T47D (cell line): ENCODE measurements at places on chromosomes 11 and 22.

DNA sequence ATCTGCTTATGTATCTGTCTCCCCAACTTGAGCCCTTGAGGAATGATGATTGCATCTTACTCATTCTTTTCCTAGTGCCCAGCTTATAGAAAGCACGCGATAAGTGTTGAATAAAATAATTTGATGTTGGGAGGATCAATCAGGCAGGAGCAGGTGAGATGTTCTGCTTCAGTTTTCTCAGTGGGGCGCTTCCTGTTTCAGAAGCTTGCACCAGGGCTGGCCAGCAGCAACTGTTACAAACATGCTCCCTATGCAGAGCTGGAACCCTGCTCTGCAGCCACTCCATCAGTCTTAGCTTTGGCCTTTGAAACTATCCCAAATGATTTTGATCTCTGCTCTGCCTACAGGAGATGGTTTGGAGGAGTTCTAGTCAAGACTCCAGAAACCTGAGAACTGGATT, 3.9 kb downstream of the ENDOD1 start:
- no peak for DNase-seq

GRCh38 chr11:114215428-114215827, 80.8 kb upstream of the NNMT start:
- no peak for DNase-seq

DNA sequence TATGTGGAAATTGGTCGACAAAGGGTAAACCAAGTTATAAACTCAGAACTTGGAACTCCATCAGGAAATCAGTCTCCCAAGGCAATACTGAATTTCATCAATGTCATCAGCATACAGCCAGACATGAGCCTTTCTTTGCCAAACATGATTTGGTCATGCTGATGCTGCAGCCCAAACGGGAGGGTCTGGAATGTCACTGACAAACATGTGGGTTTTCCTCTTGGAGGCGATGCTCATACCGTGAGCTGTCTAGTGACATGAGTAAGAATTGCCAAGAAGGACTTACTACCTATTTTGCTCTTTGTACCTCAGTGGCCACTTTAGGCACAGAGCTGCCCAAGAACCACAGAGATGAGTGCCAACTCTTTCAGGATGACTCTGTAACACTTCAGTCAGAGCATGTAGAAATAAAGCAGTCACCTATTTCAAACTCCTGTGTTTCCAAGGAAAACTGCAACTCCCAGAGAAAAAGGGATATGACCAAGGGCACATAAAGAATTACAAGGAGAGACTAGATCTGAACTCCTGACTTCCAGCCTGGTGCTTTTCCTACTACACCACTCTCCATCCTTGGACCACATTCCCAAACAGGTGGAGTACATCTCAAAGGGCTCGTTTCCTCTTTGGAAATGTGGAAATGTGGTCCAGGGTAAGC, 24.3 kb upstream of the MRGPRX2 start:
- DNase-seq: no peak

- no peak for DNase-seq
Observed at GRCh38 chr11:68661697-68662603, 22.4 kb upstream of the GAL start.

DNA sequence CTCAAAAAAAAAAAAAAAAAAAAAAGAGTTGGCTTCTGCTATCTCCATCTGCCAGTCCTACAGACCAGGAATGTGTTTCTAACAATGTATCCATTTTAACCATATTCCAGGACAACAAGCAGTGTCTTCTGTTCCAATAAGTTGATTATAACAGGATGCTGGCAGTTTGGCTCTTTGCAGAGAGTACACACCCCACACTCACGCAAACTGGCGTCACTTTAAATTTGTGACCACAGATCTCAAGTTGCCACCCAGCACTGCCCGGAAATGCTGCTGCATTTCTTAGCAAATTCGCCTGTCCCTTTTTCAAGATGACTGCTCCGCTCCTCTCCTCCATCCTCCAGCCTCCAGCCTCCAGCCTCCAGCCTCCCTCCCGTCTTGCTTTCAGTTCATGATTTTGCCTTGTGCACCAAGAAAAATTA, 44.3 kb downstream of the SCGB1A1 start:
- no peak for DNase-seq

DNA sequence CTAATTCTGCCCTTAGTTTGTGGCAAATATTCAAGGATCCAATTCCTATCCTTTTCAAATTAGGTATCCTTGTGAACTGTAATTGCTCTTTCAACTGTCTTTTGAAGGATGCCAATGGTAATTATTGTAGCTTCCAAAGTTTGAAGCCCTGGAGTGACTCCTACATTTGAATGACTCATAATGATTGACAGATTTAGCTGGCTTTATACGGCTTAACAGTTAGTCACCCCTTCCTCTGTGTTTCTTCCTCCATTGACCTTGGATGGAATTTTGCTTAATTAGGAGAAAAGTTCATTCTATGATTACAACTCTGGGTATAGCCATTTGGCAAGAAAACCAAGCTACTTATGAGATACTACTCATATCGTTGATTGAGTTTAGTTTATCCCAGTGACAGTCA, 639.3 kb upstream of the KIRREL3 start:
- DNase-seq: no peak

- no peak for DNase-seq
Observed at GRCh38 chr22:29873943-29874342, 9.0 kb upstream of the MTMR3 start.

DNA sequence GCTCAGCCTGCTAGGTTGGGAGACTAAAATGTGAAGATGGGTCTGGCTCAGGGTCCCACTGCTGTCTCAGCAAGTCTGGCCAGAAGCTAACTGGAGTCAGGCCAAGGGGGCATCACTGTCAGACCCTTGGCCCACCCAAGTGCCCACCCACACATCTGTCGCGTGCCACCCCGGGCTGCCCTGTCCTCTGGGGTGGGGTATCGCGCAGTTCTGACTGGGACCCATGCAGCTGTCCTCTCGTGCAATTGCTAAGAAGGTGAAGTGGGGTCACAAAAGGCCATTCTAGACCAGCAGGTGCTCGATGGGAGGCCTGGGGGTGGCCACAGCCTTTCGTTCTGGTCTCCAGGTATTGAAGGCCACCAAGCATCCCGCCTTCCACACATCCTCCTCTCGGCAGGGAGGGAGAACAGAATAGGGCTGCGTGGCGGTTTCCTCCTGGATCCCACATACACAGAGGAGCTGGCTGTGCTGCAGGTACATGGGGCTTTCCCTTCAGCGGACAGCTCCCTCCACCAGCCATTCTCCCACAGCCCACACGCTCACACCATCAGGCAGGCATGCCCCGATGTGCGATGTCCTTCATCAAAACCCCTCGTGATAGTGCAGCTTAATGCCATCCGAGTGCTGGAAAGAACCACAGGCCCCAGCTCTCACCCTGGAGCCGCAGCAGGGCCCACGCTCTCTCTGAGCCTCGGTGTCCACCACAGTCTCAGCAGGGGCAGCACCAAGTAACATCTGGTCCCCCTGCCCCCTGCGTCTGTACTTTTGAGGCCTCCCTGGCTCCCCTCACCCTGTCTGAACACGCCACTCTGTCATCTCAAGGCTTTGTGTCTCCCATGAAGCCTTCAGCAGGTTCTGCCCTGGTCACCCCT, 37.6 kb downstream of the SHANK2 start:
- no peak for DNase-seq

DNA sequence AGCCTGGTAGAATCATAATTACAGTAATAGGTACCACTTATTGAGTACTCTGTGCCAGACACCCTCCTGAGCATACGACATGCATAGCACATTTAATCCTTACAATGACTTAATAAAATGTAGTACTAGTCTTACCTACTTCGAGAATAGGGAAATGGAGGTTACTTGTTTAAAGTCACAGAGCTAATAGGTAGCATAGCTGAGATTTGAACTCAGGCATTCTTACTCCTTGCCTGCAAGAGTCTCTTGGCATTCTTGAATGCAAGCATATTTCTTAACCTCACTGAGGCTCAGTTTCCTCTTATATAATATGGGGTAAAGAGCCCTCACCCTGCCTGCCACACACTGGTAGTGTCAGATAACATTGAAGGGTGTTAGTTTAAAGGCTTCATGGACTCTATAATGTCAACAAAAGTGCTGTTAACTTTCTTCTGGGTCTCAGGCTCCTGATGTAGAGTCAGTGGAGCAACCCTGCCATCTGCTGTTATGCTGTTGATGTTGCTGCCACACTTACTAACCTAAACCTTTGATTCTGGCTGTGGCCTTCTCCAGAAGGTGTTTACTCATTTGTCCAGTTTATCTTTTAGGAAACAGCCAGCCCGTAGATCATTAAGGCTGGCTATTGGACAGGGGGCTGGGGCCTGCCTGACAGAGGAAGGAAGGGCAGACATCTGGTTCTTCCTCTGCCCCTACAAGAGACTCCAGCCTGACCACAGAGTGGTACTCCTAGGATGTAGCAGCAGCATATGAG, 18.9 kb downstream of the LIMK2 start:
- peak; percentile 24 for DNase-seq

DNA sequence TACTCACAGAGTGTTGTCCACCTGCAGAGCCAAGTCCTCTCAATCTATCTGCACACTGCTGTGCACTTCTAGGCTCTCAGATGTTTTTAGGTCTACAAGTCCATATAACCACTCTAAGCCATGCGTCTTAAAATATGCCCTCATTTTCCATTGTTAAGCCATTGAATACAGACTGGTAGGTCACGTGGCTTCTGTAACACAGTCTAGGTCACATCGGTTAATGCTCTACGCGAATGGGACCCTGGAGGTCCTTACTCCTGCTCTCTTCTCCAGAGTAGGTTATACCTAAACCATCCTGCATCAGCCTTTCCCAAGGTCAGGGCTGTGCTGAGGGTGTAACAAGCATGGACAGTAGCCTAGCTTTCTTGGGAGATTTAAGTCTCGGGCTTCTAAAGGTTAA, 819 bp downstream of the JAML start:
- no peak for DNase-seq

GRCh38 chr11:128394431-128395089, 192.8 kb downstream of the ETS1 start:
- DNase-seq: no peak

DNA sequence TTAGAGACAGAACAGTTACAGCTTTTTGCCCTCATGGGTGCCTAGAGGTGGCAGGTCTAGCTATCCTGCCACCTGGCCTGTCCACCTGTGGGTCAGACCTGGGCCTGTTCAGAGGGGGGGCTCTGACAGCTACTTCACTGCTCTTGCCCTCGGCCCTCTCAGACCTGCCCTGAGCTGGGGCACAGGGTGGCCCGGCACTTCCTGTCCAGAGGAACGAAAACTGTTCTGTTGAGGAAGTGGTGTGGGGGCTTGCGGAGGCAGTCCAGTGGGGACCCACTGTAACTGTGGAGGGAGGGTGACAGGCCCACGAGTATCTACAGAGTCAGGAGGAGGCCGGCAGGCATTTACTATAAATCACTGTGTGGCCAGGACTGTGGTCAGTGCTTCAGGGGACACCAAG, 16.2 kb downstream of the TESMIN start:
- DNase-seq: no peak

GRCh38 chr11:8839957-8840945, 70.7 kb upstream of the AKIP1 start:
- no peak for DNase-seq

DNA sequence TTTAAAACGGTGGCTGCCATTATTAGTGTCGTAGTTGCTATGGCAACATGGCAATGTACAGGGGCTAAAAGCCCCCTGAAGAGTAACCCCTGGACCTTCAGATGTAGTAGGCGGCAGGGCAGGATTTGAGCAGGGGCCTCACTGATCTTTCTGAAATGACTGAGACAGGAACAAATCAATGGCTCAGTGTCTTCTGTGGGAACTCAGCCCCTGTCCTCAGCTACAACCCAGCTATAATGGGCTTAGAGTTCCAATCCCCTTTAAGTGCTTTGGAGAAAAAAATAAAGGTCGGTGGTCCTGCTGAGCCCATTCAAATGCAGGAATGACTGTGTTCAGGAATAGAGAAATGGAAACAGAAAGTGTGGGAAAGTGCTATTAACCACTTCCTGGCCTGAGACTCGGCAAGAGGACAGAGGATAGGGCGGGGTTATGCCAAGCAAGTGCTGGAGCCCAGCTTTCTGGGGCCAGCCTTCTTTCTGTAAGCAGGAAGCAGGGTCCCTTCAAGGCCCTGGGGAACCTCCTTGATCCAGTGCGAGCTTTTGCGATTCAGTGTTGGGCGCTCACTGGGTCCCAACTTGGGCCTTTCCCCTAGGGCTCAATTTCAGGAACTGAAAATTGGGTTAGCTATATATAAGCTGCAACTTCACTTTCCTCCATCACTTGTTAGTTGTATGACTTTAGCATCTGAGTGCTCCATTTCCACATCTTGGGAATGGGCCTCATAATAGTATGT, 6.1 kb upstream of the CD82 start:
- no peak for DNase-seq

DNA sequence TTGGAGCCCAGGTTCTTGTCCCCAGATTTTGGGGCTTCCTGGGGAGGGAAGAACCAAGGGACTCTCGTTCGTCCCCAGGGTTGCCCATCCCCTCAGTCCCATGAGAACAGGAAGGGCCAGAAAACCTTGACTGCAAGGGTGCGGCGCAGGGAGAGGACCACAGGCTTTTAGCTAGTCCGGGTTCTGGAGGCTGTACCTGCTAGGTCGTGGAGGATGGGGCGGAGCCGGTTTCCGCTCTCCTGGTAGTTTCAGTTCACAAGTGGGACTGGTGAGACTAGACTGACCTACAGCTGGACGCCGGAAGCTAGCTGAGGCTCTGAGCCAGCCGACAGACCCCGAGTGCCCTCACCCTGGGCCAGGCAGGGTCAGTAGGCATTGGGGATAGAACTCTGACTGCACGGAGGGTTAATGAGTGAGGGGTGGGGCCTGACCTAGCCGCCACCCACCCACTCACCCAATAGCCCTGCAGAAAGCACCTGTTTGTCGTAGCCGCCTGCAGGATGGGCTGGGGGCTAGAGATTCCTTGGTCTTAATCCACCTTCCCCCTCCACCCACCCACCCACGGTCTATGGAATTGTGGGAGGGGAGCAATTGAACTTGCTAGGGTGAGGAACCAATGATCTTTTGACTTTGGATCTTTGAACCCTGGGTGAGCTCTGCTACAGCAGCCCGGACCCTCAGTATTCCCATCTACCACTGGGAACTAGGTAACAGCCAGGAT, 1.5 kb downstream of the MAFF start:
- peak; percentile 78 for DNase-seq

DNA sequence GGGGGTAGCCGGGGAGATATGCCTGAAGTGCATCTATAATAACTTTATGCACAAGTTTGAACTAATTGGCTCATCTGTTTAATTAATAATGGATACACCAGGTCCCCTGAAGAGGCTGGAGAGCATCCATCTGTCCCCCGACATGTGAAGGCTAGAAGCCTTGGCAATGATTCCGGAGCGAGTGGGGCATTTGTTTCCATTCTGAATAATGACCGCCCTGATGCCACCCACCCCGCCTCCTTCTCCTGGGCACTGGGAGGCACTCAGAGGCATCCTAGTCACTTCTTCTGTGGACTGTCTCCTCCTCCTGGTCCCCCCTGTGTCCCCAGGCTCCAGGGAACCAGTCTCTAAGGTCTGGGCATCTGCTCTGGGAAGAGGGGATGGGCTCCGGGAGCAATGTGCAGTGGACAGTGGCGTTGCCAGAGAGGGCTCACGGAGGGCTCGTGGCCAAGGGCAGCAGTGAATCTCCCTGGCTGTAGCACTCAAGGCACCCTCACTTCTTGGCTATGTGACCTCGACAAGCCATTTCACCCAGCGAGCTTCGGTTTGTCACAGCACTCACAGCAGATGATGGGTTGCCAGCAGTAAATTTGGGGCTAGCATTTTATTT, 64.7 kb downstream of the TSPAN18 start:
- no peak for DNase-seq

GRCh38 chr11:88284336-88285050, 53.0 kb downstream of the CTSC start:
- DNase-seq: no peak
